Skeletal muscle cell (primary cell): ENCODE measurements at places on chromosomes 6 and 20.

DNA sequence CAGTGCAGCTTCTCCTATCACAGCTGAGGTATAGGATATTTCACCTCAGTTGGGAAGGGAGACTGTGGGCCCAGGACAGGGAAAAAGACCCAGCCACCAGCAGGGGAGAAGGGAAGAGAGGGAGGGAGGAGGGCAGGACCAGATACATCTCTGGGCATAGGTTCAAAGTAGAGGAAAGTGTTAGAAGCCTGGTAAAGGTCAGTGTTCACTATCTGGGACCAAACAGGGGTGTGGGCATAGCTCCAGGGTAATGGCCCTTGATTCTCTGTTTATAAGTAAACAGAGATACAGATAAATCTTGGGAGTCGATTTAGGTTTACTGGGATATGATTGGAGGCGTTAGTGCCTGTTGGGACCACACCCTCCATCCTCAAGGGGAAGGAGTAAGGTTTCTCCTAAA lies 266.2 kb downstream of the LRFN2 start:
- DNase-seq = no peak

DNA sequence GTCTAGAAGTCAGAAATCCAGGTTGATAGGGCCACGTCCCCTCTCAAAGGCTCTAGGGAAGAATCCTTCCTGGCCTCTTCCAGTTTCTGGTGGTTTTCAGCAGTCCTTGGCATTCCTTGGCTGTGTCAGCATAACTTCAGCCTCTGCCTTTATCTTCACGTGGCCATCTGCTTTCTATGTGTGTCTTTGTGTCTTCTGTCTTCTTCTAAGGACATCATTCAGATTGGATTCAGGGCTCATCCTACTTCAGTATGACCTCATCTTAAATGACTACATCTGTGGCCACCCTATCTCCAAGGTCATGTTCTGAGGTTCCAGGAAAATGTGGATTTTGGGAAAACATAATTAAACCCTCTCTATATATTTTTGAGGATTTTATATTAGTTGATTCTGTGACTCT lies 23.0 kb downstream of the C6orf89 start:
- no peak for DNase-seq

GRCh38 chr20:24805456-24806238 lies 143.4 kb upstream of the CST7 start:
- no peak for DNase-seq

- no peak for DNase-seq
Measured at GRCh38 chr6:147384029-147384428, 124.5 kb upstream of the SAMD5 start.

DNA sequence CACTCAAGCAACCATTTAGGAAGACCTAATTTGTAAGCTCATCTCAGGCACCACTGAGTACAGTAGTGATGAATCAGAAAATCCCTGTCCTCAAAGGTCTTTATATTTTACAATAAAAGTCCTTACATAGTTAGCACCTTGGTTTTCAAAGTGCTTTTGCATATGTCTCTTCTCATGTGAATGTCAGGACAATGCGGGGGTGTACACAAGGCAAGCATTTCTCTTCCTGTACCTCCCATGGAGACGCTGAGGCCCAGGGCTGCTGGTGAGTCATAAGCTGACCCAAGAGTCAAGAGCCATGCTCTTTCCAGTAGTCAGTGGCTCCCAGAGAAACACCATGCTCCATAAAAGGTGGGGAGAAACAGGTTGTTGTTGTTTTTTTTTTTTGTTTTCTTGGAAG lies 174.0 kb downstream of the GJA10 start:
- peak; percentile 81 for DNase-seq

DNA sequence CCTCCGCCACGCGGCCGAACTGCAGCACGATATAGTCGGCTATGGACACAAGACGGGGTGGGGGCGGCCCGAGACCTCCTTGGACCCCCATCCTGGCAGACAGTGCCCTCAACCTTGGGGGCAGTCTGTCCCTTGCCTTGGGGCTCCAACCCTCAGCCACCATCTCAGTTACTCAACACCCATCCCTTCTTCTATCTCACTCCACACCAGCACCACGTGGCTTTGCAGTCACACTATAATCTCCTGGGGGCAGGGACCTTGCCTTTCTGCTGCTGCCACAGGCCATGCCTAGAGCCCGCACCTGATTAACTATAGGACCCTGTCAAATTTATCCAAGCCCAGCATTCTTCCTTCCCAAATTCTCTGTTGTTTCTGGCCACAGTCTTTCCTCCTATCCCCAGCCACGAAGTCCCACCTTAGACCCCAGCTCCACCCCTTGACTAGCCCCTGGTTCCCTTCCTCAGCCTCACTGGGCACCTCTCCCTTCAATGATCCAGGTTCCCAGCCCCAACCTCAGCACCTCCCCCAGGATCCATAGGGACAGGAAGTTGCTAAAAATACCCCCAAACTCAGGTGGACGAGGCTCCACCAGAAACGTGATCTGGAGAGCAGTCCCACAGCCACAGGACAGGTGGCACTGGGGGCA lies 1.7 kb upstream of the TEAD3 start:
- no peak for DNase-seq

GRCh38 chr6:163716690-163717089 lies 302.2 kb downstream of the QKI start:
- DNase-seq = no peak

DNA sequence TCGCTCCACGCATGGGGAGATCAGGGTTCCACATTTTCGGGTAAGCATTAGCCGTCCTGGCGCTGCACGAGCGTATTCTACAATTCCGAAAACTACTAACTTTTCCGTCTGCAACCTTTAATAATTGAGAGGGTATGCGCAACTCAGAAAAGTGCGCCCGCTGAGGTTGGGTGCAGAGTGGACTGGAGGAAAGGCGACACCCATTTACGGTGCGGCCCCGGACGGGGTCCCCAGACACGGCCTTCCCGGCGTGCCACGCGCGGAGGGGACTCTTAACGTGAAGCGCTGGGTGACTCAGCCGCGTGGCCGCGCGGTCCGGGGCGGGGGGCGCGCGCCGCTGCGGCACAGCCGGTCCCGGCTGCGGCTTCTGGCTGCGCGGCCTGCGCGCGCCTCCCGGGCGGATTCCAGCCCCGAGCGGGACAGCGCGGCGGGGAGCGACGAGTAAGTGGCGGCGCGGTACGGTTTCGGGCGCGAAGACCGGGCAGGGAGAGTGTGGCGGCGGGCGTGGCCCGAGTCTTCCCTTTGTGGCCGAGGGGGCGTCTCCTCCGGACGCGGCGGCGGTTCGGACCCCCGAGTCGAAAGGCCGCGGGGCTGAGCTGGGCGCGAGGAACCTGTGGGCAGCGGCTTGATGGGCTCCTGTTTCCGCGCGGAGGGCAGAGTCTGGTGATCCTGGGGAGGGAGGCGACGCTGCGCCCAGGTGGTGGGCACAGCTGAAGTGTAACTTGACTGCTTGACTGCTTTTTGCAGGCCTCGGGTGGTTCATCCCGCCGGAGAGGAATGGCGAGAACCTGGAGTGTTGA lies at the start of the genes KCTD20 and PXT1:
Gene KCTD20, plus strand, starts transcription at position 330 of the 800 bp plus-strand sequence. CDS start 27,098 bp downstream, outside the sequence.
Gene PXT1, minus strand, starts transcription at position 184 of the 800 bp plus-strand sequence. CDS start 16,772 bp downstream, outside the sequence.
- peak; percentile 81 for DNase-seq

DNA sequence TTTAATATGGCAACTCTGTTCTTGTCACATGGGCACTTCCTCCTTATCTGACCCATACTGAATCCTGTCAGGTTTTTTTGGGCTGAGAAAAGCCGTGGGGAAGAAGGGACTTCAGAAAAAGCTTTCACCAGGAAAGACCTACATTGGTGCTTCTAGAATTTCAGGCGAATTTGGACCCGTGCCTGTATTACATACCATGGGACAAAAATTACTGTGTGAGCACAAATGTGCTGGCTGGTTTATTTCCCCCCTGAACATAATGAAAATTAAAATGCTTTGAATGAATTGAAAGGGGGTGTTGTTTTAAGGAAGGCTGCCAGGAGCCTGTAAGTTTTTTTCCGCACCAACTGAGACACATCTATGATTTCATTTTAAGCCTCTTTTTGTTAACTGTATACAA lies 29.6 kb downstream of the CAP2 start:
- DNase-seq = no peak

- DNase-seq = no peak
Measured at GRCh38 chr20:4465855-4466545, 255.7 kb upstream of the PRND start.

DNA sequence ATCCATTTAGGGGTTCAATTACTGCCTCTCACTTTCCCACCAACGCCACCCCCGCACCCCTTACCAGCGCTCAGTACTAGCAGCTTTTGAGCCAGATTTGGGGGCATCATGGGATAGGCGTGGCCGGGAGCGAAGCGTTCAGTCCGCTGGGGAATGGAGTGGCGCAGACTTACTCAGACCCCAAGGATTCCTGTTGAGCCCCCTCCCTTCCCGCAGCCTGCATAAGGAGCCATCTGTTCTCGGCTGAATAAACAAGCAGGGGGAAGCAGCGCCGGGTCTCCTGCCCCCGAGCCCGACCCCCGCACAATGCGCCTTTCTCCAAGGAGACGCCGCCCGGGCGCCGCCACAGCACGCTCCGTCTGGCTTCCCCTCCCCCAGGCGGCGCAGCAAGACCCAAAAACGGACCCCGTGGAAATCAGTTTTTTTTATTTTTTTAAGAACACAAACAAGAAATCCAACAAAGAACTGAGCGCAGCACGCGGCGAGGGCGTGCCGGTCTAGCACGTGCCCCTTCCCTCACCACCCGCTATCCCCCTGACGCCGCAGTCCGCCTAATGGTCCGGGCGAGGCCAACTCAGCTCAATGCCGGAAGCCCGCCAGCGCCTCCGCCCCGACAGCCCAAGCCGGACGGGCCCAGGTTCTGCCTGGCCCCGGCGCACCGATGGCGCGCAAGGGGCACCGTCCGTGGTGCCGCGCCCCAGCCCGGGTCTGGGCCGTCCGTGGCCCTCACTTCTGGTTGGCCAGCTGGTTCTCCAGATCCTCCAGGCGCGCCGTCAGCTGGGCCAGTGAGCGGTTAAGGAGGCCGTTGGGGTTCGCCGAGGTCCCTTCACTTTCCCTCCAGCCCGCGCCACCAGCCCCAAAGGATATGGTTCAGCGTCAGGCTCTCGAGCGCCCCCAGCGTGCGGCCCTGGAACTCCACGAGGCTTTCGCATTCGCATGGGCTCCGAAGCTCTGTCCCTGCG lies 13.3 kb upstream of the RBPJL start:
- no peak for DNase-seq

DNA sequence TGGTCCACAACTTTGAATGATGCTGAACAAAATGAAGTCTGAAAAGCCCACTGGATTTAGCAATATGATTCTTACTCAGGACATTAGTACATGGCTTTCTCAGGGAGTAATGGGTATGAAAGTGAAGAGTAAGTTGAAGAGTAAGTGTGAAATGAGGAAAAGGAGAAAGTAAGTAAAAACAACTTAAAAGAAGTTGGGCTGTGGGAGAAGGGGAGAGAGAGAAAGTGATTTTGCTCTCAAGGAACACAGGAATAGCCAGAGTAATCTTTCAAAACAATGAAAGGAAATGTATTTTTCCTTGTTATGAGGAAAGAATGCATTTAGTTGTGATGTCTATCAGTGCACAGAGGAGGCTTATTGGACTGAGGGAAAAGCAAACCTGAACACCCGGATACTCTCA lies 39.8 kb upstream of the NKAIN2 start:
- no peak for DNase-seq

DNA sequence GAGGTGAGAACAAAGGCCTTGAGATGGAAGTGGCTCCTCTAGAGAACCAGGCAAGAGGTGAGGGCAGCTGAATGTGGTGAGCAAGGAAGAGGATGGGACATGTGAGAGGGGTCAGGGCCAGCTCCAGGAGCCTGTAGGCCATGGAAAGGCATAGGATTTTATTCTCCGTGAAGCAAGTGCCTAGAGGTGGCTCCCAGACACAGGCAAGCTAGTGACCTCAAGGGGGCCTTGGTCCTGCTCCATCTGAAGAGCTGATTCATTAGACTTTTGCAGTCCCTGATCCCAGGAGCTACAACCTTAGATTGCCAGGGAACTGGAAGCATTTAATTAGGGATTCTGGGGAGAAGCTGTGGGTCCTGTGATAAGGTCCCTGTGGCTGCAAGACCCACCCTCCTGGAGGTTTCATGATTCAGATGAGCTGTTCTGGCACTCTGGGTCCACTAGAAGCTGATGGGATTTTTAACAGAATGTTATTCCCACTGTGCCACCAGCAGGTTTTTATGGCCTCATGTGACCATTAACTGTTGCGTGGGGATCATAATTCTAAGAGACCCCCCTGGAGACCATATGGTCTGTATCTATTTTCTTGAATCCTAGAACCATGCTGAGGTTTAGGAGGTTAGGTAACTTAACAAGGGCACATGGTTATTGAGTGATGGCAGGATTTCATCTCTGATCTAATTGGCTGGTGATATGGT lies 90.5 kb downstream of the ELOVL5 start:
- no peak for DNase-seq

GRCh38 chr6:157571269-157571668 lies 190.3 kb downstream of the ZDHHC14 start:
- no peak for DNase-seq

GRCh38 chr6:166745801-166746668 lies 119.0 kb upstream of the RPS6KA2 start:
- DNase-seq = no peak

DNA sequence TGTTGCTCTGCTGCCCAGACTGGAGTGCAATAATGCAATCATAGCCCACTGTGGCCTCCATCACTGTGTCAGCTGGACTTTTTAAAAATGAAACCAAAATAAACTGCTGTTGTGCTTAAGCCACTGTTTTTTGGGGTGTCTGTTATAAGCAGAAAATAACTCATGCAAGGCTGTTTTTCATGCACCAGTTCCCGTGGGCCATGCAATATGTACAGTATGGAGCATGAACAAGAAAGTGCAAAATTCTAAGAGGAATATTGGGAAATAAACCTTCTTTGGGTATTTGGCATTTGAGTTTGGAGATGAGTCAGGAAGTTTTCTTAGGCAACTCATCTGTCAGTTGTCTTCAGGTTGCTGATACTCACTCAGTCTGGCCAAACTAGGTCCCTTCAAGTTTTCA lies 14.9 kb upstream of the ZFAND3 start:
- DNase-seq = no peak

DNA sequence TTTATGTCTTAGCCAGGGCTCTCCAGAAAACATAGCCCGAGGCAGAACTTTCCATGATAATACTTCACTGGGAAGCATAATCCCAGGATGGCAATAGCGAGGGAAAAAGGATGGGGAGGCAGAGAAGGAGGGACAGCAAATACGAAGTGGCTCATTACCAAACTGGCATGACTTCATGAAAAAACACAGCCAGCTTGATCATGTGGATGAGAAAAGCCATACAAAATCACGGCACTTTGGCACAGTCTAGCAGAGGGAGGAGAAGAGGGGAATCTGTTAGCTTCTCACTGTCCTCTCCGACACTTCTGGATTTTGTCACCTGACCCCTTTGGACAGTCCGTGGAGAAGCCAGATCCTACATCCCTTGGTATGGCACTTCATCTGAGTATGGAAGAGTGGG lies 212.5 kb upstream of the GRIK2 start:
- no peak for DNase-seq

DNA sequence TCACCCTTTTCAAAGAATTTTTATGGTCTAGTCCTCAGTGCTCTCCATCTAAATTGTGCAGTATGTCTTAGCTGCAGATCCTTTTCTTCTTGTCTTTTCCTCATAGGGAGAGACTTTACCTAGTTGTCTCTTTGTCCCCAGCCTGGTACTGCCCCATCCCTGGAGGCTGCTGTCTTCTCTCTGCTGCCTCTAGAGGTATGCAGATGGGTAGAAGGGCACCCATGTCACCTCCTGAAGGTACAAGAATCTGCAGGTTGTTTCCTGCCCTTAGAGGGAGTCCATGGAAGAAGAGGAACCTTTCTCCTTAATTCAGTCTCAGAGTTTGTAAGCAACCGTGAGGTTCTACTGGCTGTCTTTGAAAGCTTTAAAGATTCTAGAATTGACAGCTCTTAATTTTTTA lies 39.1 kb downstream of the MCM8 start:
- no peak for DNase-seq

- no peak for DNase-seq
Measured at GRCh38 chr6:117028256-117028655, 151.2 kb downstream of the RFX6 start.

- DNase-seq = no peak
Measured at GRCh38 chr20:45725134-45725533, 3.0 kb downstream of the SPINT4 start.
